ENCODE measurements at places on chromosomes 4 and X.

DNA sequence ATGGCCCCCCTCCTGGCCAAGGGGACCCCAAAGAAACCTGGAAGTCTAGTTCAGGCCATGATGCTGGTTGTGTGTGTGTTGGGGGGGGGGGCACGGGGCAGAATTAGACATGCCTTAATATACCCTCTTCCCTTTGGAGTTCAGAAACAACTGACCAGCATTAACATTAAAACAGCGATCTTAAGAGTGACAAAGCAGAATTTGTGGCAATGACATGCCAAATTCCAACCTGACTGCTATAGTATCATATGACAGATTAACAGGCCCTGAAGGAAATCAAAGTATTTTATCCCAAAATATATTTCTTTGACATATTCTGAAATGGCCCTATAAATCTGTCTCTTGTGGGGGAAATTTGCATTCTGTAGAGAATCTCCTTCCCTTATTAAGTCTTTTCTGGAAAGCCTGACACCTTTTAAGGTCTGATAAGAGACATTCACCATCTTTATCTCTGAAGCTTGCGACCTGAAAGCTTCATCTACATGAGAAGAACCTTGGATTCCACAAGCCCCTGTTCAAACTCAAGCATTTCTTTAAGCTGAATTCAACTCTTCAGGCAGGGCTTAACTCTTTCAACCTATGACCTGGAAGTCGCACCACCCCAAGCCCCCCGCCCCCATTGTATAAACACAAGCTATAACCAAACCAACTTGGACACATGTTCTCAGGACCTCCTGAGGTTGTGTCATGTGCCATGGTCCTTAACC lies 40.2 kb downstream of the ABCB7 start:
- DNase-seq, result no peak

- no peak for DNase-seq
Observed at GRCh38 chr4:33881176-33881575, 2363.1 kb downstream of the ARAP2 start.

- no peak for DNase-seq
Observed at GRCh38 chr4:113738251-113738650, 23.3 kb downstream of the CAMK2D start.

DNA sequence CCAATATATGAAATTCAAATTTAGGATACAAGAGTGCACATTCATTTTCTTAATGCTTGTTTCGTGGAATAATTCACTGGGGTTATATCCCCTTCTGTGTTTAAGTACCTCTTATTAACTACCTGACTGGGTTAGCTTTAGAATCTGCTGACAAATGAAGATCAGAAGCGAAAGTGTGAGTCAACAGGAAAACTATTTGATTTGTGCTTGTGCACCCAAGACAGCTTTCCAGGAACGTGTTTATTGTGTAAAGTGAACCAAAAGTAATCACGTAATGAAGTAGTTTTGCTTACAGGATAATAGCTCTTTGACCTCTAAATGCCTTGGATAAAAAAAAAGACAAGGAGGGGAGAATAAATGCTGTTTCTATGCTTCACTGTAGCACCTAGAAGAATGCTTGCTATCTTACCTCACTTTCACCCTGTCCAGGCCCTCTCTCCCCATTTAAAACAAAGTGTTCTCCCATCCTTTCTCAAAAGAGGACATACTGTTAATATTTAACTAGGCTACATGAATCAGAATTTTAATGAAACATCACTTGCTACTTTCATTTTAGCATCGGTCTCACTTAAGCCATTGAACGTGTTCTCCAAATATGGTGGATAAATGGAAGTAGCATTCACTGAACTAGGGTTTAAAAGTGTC lies 141.9 kb downstream of the THOC2 start:
- DNase-seq, result no peak

DNA sequence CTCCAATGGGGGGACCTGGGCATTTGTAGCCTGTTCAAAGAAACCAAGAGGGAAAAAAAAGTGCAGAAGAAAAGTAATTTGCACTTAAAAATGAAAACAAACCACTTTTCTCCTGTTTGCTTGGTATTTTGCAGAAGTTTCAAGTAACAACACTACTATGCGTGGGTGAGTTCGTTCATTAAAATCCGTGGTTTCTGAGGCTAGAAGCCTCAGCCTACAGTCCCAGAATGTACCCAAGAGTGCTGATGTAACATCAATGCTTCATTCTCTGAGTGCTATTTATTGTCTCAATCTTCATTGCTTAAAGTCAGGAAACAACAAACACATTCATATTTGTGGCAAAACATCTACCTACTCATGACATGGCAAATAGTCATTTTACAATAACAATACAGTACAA lies 29.2 kb downstream of the LGI2 start:
- DNase-seq, result no peak

DNA sequence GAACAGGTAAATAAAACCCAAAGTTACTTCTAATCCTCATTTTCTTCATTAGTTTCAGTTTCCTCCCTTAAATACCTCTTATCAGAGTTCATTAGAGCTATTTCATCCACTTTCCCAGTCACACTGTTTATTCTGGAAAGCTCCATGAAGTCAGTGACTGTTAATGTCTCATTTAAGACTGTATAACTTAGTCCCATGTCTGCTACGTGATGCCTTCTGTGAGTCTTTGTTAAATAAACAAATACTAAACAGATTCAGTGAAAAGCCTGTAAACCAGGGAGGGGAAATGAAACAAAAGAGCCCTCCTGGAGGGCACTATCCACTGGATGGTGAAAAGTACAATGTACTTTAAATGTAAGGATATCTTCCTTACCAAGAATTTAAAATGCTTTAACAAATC lies 24.7 kb downstream of the ACE2 start:
- DNase-seq, result no peak

GRCh38 chr4:8355864-8356565 lies 84.5 kb downstream of the ACOX3 start:
- DNase-seq, result no peak

DNA sequence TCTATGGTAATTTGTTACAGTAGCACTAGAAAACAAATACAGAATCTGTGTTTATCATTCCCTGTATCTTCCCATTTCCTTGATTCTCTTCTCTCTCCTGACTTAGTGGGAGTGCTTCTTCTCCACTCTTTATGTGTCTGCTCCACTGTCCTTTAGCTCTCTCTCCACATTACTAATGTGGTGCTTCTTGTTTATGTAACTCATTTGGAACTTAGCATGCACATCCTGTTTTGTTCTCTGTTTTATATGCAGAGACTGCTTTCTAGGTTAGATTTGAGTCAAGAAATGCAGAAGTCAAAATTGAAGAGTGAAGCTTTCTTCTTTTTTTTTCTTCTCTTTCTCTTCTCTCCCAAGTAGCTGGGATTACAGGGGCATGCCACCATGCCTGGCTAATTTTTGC lies 25.9 kb downstream of the ADH1A start:
- no peak for DNase-seq

DNA sequence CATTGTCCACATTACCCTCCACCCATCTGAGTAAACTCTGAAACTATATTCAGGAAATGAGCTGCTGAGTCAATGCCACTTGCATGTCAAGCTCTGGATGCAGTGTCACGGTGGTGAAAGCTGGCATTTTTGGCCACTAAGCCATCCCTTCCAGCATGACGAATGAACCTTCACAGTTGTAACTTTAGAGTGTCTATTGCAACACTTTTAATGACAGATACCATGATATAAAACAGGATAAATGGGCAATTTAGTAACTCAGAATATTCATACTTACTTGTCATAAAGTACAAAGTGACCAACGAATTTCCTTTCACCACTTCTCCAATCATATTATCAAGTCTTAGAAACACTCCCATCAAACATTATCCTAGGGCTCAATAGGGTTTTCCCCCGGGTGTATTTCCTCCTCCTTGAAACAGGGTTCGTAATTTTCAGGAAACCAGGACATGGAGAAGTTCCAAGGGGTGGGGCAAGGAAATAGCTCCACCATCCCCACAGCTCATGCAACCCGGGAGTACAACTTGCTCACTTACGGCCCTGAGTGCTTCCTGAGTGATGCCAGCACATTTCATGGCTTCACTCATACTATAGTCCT lies 73.1 kb downstream of the MTHFD2L start:
- DNase-seq, result no peak

GRCh38 chr4:56764775-56765174 lies 56.7 kb downstream of the SPINK2 start:
- DNase-seq, result no peak

DNA sequence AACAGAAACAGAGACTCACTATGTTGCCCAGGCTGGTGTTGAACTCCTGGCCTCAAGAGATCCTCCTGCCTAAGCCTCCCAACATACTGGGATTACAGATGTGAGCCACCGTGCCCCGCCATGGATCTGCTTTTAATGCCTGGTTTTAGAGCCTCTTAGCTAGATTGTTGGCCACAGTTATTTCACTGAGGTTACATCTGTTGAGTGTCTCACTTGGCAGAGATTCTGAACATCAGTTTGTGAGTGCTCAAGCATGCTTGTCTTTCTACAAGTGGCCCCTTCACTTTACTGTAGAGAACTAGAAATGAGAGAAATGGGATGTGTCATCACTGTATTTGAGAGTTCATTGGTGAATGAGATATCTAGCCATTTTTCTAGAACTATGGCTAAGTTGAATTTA lies 218.5 kb downstream of the APBB2 start:
- DNase-seq, result peak; percentile 94

DNA sequence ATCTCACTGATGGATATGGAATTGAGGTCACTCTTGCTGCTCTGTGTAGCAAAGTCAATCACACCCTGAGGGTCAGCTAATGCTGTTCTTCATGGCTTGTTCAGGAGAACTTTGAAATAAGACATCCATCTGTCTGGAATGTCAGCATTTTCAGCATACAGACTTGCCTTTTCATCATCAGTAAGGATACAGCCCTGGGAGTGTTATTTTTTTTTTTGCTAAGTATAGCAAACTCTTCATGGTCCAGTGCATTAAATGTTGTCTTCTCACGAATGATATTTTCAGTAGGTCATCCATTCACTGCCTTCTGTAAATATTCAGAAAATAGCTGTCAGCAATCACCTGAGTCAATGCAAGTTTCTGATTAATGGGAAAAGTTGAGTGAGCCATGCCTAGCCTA lies 268.8 kb upstream of the SMIM31 start:
- DNase-seq, result no peak

DNA sequence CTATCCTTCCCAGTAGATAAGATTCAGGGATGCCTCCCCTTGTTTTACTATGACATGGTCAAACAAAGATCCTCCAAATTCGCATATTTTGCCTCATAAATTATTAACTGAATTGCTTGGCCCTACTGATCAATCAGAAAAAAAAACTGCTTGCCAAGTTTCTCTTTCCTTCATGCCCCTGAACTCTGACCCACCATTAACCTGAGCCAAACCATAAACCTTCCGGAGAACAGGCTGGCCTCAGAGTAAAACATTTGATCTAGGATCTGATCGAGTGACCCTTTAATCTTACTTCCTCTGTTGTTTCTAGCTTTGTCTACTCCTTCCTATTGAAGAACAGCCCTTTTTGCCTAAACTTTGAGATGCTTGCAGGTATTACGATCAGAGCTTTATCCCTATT lies 209.7 kb upstream of the FAM47A start:
- no peak for DNase-seq

DNA sequence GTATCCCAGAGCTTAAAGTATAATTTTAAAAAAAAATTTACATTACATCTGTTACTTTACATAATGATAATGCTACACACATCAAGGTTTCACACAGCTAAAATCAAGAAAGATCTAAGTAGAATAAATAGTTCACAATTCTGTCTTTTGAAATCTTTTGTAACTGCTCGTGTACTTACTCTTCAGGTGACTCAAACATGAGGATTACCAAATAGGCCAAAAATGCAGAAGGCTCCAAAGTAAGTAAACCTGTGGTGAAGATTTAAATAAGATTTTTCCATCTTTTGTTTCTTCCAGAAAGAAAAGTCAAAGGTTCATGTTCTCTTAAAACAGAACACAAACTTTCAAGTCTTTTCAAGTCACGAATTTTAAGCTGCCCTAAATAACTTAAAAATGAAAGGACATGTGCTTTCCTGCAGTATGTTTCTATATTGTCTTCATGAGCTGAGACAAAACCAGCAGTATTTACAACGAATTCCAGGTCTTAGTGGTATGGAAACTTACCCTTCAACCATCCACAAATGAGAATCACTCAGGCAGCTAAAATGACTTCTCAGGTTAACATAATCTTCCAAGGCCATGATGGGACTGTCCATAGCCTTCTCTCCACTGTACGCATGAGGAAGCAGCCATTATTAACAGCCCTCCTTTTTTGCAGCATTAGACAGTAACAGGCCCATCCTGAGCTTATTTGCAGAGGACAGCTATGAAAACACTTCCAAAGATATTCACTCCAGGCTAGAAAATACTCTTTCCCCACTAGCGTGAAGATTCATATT lies 172.8 kb upstream of the EDNRA start:
- DNase-seq, result no peak

DNA sequence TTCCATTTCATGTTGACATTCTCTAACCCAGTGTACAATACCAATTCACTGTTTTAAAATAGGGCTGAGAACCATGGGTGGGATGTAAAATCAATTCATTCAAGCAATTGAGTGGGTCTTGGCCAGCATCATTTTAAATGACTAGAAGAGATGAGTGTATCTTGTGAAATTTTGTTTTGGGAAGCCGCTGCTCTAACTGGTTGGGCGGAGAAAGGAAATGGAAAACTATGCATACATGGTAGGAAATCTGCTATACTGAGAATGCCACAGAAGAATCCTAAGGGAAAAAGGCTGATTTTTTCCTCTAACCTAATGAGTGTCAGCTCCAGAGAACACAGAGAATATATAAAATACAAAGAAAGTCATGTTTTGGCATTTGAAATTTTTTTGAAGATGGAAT lies 54.8 kb upstream of the DCLK2 start:
- DNase-seq, result no peak

- DNase-seq, result no peak
Observed at GRCh38 chr4:118739022-118739713, 54.0 kb downstream of the METTL14 start.

DNA sequence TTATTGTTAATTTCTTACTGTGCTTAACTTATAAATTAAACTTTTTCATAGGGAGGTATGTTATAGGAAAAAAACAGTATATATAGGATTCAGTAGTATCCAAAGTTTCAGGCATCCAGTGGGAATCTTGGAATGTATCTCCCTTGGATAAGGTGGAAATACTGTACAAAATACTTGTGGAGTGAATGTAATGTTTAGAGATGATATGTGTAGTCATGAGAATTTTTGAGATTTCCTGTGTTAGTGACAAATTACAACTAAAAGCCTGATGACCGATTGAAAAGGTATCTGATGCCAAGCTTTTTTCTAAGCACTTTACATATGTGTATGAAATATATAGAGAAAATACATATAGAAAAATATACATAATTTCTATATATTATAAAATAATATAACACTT lies 69.2 kb downstream of the STK32B start:
- no peak for DNase-seq

GRCh38 chr4:6183740-6184139 lies 16.6 kb downstream of the JAKMIP1 start:
- DNase-seq, result no peak

Data from NCI-H2029 treated with DMSO at 0.1 percent for 48 hours (cell line).